ENCODE measurements at places on chromosomes 13 and 19. TPM values are rescaled to one million over a fixed set of nuclear protein-coding genes. Genes with fewer than 3 reads are reported as not detected.
A peak's percentile ranks its signal among the peaks of the same experiment; 100 is the strongest.

GRCh38 chr13:101868585-101869469 is 416.4 kb downstream of the ITGBL1 start:
- DNase-seq = no peak

Gene RNF113B
- not detected for total RNA-seq

DNA sequence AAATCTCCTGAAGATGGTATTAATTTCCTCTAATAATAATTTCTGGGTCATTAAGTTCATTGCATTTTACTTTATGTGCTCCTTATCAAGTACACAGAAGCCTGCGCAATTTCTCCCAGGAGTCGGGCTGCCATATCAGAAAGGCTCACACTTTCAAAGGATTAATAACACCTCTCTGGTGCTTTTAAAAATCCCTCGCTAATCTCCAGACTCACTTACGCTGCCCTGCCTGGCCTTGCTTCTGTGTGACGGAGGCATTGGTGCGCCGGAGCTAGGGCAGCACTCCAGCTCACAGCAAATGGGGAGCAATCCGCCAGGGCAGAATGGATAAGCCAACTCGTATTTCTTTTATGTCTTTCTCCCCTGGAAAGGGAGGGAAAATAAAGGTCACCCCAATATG is 300.8 kb downstream of the EFNB2 start:
- DNase-seq = no peak

DNA sequence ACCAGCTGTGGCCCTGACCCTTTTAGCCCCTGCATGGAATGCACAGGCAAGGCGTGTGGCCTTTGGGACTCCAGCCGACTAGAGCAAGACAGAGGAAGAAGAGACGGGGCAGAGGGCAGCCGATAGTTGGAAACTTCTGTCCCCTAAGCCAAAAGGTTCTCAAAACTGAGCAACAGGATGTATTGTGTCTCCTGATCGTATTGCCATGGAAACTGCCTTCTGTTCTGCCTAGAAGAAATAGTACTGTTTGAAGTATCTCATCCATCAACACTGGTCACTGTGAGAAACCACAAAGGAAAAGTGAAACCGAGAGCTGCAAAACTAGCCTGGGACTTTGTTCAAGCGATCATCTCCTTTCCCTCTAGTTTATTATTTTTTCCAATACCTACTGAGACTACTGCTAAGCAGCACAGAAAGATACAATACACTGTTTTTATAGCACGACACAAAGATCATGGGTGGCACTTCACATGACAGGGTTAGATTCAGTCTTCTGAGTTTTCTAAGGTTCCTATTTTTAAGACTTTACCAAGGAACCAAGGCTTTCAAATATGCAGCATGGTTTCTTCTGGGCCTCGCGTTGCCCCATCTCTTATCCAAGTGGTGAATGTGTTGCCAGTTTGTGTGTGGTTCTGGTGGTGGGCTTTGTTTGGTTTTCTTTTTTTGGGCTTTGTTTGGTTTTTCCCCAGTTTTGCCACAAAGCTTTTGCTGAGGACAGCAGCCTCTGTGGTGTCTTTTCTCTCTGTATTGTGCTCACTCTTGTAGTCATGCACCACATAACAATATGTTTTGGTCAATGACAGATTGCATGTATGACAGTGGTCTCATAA is 49.3 kb upstream of the GPR183 start:
- peak; percentile 96 for DNase-seq

Gene PTGER1
- total RNA-seq = 0.12 TPM

GRCh38 chr13:41370736-41371135 is 59.7 kb downstream of the NAA16 start:
- no peak for DNase-seq

DNA sequence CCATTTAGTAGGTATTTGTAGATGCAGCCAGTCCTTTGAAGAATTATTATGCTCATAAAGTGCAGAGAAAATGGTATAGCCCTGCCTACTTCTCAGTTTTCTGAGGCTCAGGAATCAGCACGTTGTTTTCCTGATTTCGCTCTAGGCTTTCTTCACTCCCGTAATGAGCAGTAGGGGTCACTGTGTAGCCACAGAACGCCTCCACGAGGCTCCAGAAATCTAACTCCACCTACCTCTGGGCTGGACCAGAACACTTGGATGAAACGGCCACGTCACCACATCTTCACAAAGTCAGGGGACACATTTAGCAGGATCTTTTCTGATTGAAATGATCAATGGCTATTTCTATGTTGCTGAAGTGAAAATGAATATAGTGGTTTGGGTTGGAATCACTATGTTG is 49.8 kb upstream of the GTF3A start:
- DNase-seq = peak; percentile 80

DNA sequence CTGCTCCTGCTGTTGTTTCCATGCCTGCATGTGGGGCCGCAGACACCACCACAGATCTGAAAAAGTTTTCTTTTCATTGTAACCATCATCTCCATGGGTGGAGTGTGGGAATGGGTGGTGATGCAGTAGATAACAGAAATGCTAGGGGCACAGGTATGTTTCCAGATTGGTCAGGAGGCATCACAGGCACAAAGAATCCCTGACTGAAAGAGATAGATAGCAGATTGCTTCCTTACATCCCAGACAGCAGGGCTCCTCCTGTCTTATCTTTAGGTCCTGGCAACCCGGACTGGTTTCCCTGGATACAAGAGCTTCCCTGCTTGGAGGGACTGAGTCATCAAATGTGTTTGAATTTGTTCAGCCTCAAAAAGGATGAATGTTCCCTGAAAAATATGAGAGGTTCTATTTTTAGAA is 1937.6 kb downstream of the PCDH9 start:
- peak; percentile 0 for DNase-seq

DNA sequence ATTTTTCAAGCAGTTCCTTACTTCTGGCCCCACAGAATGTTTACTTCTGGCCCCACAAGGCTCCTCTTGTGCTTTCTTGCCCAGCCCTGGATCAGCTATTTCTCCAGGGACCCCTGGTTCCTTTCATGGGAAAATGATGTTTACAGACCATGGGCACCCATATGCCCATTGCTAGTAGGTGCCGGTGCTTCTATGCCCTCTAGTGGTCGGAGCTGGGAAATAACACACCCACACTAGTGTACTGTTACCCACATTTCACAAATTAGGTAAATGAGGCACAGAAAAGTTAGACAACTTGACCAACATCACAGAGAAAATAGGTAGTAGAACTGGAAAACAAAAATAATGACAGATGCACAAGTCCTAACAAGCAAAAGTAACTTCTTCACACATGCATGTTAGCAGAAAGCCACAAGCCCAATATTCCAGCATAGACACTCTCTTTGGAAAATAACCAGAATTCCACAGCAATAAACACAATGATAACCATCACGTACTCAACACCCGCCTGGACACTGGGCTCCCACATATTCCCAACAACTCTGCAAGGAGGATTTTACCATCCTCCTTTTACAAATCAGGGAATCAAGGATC is 1.3 kb upstream of the CEACAM6 start:
- peak; percentile 30 for DNase-seq

DNA sequence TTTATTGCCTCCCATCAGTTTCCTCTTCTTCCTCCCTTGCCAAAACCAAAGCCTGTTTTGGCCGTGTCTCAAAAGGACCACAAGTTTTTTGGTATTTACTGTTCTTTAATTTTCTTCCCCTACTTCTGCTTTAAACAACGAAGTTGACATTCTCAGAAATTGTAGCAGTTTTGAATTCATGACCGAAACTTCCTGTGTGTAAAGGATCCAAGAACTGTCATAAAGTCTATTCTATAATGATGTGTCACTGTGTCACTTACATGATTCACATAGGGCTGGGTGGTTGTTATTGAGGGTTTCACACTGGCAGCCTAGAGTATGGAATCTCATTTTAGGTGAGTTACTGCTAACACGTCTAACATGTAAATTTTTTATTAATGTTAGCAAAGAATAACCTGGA is 741.0 kb upstream of the KLHL1 start:
- no peak for DNase-seq

GRCh38 chr13:84290386-84290785 is 408.1 kb upstream of the SLITRK1 start:
- peak; percentile 10 for DNase-seq

Gene KLK14
- not detected for total RNA-seq

GRCh38 chr19:5753743-5754142 is 30.8 kb downstream of the PRR22 start:
- DNase-seq = no peak

DNA sequence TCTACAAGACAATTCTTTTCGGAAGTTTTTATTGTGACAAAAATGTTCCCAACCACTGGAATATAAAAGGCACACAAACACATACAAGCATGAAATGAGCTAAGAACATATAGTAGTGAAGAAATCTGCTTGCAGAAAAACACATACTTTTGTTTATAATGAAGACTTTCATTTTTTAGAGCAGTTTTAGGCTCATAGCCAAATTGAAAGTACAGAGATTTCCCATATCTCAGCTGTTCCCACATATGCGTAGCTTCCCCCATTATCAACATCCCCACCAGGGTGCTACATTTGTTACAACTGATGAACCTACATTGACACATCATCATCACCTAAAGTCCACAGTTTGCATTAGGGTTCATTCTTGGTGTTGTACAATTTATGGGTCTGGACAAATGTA is 249.4 kb downstream of the KCTD12 start:
- no peak for DNase-seq

Gene ZNF98
- total RNA-seq = not detected

Gene IL17D
- total RNA-seq = 0.71 TPM

DNA sequence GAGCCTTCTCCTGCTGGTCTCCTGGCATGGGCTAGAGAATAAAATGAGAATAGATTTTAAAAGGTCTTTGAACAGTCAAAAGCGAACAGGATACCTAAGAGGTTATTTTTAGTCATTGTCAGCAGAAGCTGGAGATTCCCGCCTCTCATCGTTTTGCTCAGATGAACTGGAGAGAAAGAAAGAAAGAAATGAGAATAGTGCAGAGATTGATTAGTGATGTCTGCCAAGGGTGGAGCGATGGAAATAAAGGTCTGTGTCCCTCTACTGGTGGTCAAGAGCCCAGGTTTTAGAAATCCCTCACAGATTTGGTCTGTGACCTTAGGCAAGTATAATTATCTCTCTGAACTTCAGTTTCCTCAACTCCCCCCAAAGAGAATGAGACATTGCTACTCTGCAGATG is 5.3 kb downstream of the NCAN start:
- DNase-seq = peak; percentile 47

DNA sequence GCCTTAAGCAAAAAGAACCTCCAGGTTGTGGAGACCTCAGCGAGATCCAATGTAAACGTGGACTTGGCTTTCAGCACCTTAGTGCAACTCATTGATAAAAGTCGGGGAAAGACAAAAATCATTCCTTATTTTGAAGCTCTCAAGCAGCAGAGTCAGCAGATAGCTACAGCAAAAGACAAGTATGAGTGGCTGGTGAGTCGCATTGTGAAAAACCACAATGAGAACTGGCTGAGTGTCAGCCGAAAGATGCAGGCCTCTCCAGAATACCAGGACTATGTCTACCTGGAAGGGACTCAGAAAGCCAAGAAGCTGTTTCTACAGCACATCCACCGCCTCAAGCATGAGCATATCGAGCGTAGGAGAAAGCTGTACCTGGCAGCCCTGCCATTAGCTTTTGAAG is 58.5 kb downstream of the ARHGAP35 start:
- peak; percentile 58 for DNase-seq

DNA sequence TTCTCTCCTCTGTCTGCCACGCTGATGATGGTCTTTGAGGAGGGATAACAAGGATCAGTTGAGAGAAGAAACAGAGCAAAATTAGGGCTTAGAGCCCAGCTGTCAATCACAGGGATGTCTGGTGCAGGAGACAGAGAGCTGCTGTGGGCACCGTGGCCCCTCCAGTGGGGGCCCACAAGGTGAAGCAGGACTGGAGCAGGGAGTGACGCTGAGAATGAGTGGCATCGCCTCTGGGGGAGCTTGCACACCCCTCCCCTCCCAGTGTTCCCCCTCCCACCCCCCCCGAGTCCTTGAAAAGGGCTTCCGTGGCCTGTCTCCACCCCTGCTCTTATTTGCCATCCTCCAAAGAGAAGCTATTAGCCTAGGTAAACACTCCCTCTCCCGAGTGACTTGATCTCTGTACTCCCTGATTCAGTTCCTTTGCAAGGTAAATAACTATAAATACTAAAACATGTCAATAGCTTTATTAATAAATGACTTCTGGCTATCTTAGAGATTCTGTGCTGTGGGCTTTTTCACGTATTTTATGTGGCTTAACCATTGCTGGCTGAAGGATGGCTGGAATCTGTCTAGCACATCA is 440.0 kb downstream of the ZNF536 start:
- no peak for DNase-seq

GRCh38 chr19:45391346-45391745 is 13.5 kb downstream of the PPP1R13L start:
- DNase-seq = peak; percentile 43

Gene IZUMO2
- not detected for total RNA-seq

DNA sequence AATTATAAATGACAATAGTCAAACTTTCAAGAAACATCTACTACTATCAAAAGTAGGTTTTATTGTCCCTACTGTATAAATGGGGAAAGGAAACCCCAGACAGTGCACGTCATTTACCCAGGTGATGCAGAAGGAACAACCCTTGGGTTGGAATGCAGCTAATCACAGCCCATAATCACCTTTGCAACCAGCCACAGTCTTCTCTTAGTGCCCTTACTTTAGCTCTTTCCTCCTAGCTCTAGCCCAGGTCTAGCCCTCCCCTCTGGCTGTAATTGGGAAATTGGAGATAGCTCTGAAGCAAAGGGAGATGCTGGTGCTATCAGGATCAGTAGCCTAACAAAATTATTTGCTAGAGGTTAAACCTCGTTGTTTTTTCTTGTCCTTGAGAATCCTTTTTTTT is 25.5 kb upstream of the TSC22D1 start:
- DNase-seq = no peak

DNA sequence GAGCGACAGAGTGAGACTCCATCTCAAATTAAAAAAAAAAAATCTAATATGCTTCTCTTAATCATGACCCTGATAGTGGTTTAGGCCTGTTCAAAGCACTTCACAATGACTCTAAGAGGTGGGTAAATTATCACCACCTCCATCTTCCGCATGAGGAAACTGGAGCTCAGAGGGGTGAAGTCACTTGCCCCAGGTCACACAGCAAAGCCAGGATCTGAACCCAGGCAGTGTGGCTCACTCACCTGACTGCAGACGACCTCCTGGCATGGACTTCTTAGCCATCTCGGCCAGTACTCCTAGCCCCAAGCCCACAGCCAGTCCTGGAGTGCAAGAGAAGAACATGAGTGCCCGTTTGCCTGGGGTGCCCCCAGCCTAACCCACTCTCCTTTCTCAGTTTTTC is 6.9 kb downstream of the COQ8B start:
- DNase-seq = no peak

- DNase-seq = peak; percentile 12
These were observed 937 bp downstream of the ZNF841 start for GRCh38 chr19:52094526-52095130.

GRCh38 chr19:52991484-52991883 is 22.2 kb upstream of the ERVV-1 start:
- DNase-seq = peak; percentile 95

- DNase-seq = peak; percentile 9
These were observed 1516.2 kb upstream of the PCDH20 start for GRCh38 chr13:62931853-62932252.

Gene CGB8
- total RNA-seq = 21.3 TPM

Gene CADM4
- 1.5 TPM for total RNA-seq

Gene ZNF223
- 8.6 TPM for total RNA-seq

DNA sequence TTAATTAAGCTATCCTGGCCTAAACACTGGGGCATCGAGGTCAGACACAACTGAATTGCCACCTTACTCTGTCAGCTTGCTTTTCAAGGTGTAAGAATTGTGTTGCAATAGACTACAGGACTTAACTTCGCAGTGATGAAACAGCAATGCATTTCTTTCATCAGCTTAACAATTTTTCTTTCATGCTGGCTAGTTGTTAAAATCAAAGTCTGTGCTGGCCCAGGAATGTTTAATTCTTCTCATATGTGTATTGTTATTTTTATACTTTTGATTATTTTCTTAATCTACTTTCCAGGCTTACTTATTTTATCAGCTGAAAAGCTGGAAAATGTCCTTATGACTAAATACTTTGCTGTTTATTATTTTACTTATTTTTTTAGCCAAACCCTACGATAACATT is 79.7 kb downstream of the EFNB2 start:
- no peak for DNase-seq

All from M059J (cell line).